ENCODE measurements at places on chromosomes 3 and 15.

GRCh38 chr15:91704343-91704742 is 149.2 kb upstream of the SLCO3A1 start:
- DNase-seq, result no peak

DNA sequence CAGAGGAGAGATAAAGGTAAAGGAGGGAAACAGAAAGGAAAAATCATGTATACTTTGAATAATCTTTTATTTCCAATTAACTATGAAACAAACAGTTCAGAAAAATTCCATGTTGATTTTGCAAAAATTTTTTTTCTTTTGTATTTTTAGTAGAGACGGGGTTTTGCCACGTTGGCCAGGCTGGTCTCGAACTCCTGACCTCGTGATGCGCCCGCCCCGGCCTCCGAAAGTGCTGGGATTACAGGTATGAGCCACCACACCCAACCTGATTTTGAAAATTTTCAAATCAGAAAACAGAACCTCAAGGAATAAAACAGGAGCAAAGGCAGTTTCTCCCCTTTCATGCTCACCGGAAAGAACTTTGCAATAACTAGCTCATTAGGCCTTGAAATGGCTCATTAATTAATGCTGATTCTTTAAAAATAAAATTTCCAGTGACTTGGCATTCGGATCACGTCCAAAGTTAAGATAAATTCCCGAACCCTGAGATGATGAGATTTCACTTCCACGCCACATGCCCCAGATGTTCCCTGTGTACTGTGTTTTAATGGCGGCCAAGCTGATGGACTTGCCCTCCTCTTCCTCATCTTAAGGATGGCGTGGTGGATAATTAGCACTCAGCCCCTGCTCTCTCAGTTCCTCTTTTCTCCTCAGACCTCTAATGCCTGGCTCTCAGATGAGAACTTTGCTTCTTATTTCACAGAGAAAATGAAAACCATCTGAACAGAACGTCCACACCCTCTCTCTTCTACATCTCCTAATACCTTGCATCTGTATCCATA is 10.8 kb downstream of the BCL2L10 start:
- no peak for DNase-seq

DNA sequence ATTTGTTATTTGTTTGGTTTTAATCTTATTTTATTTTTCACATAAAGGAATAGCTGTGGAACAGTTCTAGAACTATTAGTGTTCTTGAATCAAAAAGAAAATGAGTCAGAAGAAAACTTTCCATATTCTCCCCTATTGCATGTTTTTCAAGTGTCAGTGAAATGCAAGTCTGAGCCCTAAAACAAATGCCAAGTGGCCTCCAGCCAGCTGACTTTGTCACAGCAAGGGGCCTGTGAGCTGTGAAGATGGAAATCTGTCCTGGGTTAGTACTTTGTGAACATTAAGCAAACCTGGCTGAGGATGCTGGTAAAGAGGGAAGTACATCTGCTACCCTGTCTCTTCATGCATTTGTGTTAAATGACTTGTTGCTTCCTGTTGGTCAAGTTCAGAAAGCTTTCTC is 14.2 kb downstream of the LRRC49 start:
- no peak for DNase-seq

DNA sequence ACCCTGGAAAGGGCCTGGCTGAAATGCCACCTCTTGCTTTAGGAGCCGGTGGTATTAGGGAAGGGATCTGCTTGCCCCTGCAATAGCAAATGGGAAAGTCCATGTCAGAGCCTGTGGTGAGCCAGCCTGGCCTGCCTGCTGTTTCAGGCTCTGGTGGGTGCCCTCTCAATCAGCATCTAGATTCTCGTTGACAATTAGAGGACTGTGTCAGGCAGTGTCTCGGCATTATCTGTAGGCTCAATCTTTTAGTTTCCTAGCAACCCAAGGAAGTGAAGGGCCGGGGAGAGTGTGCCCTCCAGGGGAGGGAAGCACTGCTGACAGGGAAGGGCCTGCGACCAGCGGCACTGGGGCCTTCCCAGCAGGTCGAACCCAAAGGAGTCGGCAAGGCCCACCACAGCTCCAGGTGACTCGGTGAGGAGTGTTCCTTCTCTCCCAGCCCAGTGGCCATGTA is 42.1 kb downstream of the TLE3 start:
- no peak for DNase-seq

GRCh38 chr3:39349080-39349479 is 19.6 kb downstream of the CCR8 start:
- DNase-seq, result no peak

- DNase-seq, result no peak
These were observed 47.5 kb upstream of the TRIM42 start for GRCh38 chr3:140630366-140630765.

DNA sequence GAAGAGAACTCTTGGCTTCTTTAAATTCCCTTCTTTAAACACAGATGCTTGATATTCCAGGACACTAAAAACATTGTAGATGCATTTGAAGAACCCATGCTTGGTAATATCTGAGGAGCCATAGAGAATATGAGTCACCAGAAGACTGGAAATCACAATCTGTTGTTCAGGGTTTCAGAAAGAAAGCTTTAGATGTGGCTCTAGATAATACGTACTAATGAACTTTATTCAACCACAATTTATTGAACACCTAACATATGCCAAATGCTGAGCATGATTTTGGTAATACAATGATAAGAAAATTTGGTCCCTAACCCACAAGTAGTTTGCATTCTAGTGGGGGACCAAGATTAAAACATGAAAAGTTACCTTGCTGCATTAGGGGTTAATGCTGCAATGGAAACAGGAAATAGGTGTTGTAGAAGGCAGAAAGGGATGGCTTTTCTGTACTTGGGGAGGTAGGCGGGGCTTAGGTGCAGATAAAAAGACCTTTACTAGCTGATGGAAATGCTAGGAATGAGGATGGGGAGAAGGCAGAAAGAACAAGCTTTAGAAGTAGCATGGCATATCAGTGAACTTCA is 11.6 kb upstream of the PLD1 start:
- no peak for DNase-seq

- DNase-seq, result no peak
These were observed 21.7 kb upstream of the ALAS1 start for GRCh38 chr3:52176180-52176752.

- no peak for DNase-seq
These were observed 245.7 kb upstream of the HES1 start for GRCh38 chr3:193890016-193890897.

DNA sequence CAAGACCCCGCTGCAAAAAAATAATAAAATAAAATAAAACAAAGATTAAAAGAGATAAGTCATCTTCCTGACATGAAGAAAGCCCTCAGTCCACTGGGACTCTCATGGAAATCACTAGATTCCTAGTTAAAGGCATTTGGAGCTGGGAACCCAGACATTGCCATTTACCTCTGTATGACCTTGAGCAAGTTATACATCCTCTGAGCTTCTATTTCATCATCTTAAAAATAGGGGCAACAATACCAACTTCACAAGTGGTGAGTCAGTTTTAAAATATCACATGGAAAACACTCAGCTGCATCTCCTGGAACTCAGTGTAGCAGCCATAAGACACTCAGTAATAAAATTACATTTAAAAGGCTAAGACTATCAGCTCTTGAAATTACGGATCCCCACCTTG is 334.8 kb downstream of the ERC2 start:
- no peak for DNase-seq

DNA sequence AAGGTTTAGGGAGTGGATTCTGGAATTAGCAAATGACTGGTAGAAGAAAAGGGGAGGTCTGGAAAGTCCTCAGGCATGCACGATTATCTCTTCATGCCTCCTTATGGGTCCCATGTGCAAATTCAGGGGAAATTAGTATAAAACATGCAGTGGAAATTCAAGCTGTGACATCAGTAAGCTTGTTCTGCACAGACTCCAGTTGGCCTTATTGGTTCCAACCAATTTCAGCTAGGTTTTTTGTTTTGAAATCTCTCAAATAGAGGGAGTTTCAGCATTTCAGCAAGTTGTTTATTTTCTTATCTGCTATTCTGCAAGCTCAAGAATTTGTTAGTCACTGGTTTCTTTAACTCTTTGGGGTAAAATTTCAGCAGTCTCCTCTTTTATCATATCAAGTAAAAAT is 774 bp upstream of the TMCO5A start:
- DNase-seq, result no peak

GRCh38 chr3:158789592-158789991 is 12.3 kb upstream of the MFSD1 start:
- DNase-seq, result peak; percentile 33

GRCh38 chr3:143158014-143158988 is 38.7 kb downstream of the CHST2 start:
- peak; percentile 26 for DNase-seq

- no peak for DNase-seq
These were observed 84.9 kb downstream of the RFTN1 start for GRCh38 chr3:16428612-16429011.

DNA sequence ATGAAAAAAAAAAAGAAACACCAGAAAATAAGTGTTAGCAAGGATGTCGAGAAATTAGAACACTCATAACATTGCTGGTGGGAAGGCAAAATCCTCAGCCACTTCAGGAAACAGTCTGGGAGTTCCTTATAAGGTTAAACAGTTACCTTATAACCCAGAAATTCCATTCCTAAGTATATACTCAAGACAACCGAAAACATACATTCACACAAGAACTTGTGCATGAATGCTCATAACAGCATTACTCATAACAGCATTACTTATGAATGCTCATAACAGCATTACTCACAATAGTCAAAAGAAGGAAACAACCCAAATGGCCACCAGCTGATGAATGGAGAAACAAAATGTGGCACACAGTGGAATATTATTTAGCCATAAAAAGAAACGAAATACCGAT is 34.8 kb upstream of the DCP1A start:
- no peak for DNase-seq
